Stimulated activated CD4-positive, alpha-beta T cell treated with anti-CD3 and anti-CD28 coated beads, Interleukin-15, amount 100 ng/mL, for 24 hours (primary cell): ENCODE measurements at places on chromosomes 7 and 10.

DNA sequence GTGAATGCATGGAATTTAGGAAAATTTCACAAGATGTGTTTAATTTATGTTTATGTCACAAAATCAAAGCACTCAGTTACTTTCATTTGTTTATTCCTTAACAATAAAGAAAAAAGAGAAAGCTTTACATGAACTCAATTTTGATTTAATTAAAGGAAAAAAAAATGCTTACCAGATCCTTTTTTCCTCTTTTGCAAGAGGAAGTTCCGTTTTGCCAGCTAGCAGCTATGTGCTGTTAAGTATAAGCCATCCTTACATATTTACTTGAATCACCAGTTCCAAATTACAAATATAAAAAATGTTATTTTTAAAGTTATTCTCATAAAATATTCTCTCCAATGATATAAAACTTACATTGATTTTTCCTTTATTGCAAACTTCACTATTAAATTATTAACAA, 12.7 kb downstream of the MRC1 start:
- DNase-seq: no peak

DNA sequence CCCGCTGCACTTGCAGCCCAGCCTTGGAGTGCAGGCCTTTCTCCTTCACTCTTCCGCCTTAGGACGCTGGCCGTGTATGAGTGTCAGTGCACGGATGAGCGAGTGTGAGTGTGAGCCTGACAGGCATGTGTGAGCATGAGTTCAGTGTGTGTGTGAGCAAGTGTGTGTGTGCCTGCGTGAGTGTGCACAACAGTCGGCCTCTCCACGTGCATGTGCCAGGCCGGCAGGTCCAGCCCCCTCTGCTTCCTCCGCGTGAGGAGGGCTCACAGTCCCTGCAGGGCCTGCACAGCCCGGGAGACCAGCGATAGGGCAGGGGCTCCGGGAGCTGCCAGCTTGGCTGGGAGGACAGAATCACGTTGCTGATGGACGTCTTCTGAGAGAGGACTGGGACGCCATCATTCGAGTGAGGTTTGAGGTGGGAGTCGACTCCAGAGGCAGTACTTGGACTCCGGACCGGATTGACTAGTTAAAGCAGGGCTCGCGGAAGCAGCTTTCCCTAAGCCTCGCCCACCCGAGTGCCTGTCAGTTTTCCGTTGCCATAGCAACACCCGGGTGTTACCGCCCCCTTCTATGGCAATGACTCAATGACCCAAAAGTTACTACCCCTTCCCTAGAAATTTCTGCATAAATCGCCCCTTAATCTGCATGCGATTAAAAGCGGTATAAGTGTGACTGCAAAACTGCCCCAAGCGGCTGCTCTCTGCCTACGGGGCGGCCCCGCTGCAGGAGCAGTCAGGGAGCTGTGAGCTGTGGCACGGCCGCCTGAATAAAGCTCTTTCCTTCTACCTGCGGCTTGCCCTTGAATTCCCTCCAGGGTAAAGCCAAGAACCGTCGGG, 19.6 kb upstream of the CFAP46 start:
- peak; percentile 85 for DNase-seq

DNA sequence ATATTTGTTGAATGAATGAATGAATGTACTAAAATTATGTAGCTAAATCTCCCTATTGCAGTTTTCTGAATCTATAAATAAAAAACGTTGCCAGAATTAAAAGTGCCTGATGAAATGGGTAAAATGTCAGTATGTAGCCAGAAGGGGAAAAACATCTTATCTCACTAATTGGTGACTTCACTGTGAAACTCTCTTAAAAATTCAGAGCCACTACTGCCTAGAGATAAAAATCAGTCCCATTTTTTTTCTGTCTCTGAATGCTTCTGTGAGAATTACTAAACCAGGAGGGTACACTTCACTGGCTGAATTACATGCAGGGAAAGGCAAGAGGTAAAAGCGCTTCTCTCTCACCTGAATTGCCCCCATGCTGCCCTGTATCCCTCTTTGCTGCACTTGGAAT, 69.6 kb upstream of the HPS1 start:
- no peak for DNase-seq

GRCh38 chr7:112298543-112299100, 92.1 kb downstream of the ZNF277 start:
- DNase-seq: no peak

GRCh38 chr10:110916554-110917346, 2.2 kb downstream of the BBIP1 start:
- no peak for DNase-seq

DNA sequence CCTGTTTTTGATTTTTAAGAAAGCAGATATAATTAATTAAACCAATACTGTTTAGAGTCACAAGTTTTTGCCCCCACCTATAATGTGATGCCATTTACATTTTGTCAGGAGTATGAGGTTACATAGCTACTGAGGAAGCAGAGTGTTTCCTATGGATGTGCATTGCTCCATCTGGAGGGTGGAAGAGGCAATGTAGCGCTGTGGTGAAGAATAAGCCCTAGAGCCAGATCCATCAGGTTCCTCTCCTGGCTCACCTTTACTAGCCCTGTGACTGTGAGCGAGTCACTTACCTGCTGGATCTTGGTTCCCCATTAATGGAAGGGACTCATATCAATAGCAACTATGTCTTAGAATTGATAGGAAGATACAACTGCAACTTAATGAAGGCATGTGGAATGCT, 216.0 kb downstream of the GPAM start:
- no peak for DNase-seq

DNA sequence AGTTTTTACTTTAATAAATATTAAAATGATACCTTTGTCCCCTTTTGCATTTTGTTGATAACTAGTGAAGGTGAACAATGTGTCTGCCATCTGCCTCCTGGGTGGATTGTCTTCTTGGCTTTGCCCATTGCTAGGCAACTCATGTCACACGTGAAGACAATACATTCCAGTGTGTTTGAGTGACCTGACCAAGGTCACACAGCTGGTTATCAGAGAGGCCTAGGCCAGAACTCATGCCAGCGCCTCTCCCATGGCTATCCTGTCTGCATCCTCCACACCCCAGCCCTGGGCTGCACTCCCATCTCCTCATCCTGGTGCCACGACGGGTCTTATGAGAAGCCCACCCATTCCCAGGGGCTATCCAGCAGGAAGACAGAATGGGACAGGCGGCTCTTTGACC, 108.7 kb downstream of the PLCE1 start:
- DNase-seq: no peak

GRCh38 chr10:112389271-112389822, 15.4 kb downstream of the ACSL5 start:
- peak; percentile 73 for DNase-seq

DNA sequence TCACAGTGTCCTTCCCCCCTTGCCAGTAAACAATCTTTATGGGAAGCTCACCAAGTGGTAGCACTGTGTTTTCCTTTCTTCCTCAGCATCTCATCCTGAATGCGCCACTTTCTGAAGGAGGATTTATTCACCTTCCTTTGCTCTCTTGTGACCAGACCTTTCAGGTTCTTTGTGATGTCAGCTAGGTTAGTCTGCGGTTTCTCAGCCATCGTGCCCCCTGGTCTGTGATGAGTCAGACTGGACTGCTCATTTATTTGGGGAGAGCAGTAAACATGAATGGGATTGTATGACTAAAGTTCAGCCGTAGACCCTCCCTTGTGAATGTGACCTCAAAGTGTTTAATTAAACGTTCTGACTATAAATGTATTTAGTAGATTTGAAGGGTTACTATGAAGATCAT, 235.1 kb upstream of the CELF2 start:
- DNase-seq: no peak

DNA sequence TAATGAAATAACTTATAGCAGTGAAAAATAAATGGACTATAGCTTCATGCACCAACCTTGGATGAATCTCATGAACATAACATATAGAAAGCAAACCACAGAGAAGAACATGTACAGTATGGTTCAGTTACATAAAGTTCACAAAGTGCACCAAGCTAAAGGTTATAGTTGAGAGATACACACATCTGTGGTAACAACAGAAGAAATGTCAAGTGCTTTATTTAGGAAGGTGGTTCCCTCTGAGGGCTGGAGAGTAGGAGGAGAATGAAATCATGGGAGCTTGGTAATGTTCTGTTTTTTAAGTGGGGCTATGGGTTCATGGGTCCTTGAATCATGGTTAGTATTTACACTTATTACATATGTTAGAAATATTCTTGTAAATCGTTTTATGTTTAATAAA, 323.3 kb downstream of the PHTF2 start:
- no peak for DNase-seq

DNA sequence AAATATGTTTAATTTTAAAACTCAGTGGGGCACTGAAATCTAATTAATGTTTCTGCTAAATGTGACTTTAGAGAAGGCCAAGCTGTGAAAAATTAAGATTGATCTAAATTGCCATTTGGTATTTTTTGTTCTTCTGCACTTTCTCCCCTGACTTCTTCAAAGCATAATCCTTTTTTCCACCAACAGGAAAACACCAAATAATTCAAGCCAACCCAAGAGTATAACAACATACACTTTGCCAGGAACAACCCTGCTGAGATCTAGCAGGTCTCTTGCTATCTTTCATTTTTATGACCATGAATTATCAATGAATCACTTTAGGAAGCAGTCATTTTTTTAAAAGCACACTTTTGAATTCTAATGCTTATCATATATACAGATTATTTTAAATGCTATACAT, 100.1 kb downstream of the USP6NL start:
- DNase-seq: no peak

- peak; percentile 17 for DNase-seq
These were observed 1180.3 kb downstream of the TYW1 start for GRCh38 chr7:68176974-68177373.

DNA sequence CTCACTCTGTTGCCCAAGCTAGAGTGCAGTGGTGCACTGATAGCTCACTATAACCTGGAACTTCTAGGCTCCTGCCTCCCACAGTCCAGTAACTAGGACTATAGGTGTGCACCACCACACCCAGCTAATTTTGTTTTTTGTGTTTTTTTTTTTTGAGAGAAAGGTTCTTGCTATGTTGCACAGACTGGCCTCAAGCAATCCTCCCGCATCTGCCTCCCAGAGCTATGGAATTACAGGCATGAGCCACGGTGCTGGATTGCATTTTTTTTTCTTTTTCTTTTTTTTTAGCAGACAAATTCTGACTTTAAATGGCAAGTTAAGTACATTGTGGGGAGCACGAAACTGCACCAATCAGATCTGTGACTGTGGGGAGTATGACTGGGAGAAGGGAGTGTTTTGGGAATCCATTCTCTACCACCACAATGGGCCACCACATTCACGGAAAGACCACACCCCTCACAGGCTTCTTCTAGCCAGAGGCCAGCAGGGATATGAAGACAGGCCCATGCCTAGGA, 58.1 kb upstream of the MSMB start:
- no peak for DNase-seq

GRCh38 chr7:43764807-43765491, 6.5 kb downstream of the BLVRA start:
- DNase-seq: no peak

- no peak for DNase-seq
These were observed 19.4 kb downstream of the MKLN1 start for GRCh38 chr7:131346885-131347592.

DNA sequence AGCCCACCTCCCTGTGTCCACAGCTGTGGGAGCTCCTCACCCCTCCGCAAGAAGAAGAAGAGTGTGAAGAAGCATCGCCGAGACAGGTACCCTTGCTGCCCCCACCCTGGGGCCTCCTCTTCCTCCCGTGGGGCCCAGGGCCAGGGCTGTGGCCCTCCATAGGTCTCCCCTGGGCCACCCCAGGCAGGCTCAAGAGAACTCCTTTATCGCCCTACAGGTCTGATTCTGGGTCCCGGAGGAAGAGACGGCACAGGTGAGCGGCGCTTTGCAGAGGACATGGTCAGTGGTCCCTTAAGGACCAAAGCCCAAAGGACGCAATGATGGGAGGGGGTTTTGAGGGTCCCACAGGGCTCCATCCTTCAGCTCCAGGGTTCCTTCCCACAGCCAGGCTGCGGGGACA, 41.1 kb upstream of the HSPB1 start:
- no peak for DNase-seq

- DNase-seq: no peak
These were observed 102.7 kb upstream of the NPTX2 start for GRCh38 chr7:98514211-98515031.

- no peak for DNase-seq
These were observed 201.0 kb downstream of the FRMD4A start for GRCh38 chr10:14129770-14130169.

GRCh38 chr7:102429141-102429899, 4.1 kb upstream of the ORAI2 start:
- no peak for DNase-seq

- no peak for DNase-seq
These were observed 57.1 kb upstream of the CYP2C18 start for GRCh38 chr10:94626476-94626875.

- peak; percentile 71 for DNase-seq
These were observed 109.2 kb downstream of the DPY19L1 start for GRCh38 chr7:34928052-34928451.

- no peak for DNase-seq
These were observed 553.8 kb downstream of the TFEC start for GRCh38 chr7:115476671-115477181.

DNA sequence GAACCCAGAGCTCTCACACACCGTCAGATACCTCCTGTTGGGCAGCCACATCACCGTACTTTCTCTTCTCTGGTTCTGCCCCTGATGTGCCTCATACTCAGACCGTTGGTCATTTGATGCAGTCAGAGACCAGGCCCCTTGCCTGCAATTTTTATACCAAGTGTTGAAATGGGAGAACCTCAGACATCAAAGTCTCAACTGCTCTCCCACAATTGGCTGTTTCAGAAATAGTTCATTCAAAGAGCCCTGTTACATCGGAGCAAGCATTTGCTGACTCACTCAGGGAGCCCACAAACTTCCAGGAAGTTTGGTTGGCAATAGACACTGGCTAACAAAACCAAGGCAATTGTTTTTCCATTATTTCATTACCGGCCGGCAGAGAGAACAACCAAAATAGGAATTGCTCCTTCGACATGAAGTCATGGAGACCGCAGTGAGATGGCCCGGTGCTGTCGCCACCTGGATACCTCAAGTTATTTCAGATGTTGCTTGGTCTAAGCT, 33.5 kb upstream of the ADAM12 start:
- no peak for DNase-seq

GRCh38 chr10:44984671-44985101, 6.1 kb upstream of the DEPP1 start:
- no peak for DNase-seq

- DNase-seq: no peak
These were observed 99.4 kb downstream of the EBF3 start for GRCh38 chr10:129864601-129865126.

DNA sequence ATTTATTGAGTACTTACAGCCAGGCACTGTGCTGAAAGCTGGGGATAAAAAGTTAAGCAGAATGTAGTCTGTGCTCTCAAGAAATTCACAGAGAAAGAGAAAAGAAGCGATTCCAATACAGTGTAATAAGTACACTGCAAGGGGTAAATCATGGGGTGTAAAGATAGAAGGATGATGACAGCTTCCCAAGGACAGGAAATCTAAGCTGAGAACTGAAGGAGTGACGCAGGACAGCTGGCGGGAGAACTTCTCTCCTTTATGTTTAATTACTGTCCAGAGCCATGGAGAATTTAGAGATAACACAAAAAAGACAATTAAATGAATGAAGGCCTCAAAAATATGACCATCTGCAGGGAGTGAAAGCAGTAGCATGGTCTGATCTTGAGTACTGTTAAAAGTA, 34.8 kb downstream of the C7orf33 start:
- no peak for DNase-seq
